ENCODE measurements at places on chromosomes 16 and 17.

DNA sequence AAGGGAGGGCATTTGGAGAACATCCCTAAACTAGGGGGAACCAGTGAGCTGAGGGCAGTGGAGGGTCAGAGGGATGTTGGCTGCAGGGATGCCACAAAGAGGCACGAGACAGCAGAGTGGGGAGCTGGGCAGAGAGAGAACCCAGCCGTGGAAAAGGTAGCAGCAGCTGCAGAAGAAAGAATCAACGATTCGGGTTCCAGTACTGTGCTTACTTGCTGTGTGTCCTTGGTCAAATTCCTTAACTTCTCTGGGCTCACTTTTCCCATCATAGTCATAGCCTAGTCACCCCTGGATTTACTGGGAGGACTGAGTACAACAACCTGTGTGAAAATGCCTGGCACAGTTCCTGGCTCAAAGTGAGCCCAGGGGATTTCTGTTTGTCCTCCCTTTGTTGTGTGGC is 12.8 kb upstream of the MMP2 start:
- no peak for DNase-seq

DNA sequence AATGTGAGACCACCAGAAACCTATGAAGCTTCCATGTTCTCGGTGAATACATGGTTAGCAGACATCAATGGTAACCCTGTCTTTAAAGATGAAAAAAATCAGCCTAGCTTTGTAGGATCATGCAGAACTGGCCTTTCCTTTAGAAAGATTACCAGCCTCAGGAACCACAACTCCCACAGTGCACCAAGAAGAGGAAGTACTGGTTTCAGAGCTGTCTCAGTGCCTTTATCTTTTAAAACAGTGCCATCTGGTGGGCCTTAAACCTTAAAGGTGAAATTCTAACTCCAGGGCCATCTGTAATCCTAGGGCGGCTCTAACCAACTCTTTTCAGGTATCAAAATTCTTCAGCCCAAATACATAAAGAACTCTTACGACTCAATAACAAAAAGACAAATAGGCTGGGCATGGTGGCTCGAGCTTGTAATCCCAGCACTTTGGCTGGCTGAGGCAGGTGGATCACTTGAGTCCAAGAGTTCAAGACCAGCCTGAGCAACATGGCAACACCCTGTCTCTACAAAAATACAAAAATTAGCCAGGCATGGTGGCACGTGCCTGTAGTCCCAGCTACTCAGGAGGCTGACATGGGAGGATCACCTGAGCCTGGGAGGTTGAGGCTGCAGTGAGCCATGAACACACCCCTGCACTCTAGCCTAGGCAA is 5.4 kb downstream of the ATPAF2 start:
- DNase-seq, result peak; percentile 74

- no peak for DNase-seq
These were observed 22.7 kb downstream of the CYB561 start for GRCh38 chr17:63423251-63423950.

GRCh38 chr17:17060001-17060922 is 18.0 kb downstream of the MPRIP start:
- DNase-seq, result no peak

- DNase-seq, result no peak
These were observed 158.6 kb upstream of the ZNF267 start for GRCh38 chr16:31714903-31715504.

- no peak for DNase-seq
These were observed 33.8 kb downstream of the PIPOX start for GRCh38 chr17:29076722-29077121.

GRCh38 chr17:62882284-62882683 is 74.2 kb upstream of the MARCHF10 start:
- no peak for DNase-seq

- no peak for DNase-seq
These were observed 11.5 kb upstream of the ZC3H18 start for GRCh38 chr16:88558457-88559442.

DNA sequence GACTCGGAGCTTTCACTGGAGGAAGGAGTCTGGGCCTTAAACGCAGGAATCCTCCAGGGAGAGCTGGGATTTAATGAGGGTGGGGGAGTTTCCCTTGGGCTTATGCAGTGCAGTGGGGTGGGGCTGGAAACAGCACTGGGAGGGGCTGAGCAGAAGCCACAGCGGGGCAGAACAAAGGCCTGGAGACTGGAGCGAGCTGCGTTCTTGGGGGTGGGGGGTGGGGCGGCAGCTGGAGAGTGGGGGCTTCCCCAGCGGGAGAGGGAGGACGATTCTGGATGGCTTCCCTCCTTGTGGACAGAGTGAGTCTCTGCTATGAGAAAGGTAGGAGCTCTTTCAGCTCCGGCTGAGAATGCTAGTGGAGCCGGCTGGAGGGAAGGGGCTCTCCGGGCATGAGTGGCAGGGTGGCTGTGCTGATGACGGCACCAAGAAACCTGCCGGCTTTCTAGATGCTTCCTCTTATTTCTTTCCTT is 406.0 kb downstream of the SEC14L1 start:
- DNase-seq, result no peak

DNA sequence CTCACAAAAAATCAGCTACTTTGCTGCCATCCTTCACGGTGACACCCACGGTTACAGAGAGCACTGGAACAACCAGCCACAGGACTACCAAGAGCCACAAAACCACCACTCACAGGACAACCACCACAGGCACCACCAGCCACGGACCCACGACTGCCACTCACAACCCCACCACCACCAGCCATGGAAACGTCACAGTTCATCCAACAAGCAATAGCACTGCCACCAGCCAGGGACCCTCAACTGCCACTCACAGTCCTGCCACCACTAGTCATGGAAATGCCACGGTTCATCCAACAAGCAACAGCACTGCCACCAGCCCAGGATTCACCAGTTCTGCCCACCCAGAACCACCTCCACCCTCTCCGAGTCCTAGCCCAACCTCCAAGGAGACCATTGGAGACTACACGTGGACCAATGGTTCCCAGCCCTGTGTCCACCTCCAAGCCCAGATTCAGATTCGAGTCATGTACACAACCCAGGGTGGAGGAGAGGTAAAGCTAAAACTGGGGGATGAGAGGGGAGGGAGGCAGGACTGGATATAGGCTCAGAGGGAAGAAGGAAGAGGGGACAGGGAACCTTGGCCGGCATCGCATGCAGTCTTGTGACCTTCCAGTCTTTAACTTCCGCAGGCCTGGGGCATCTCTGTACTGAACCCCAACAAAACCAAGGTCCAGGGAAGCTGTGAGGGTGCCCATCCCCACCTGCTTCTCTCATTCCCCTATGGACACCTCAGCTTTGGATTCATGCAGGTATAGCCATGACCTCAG is 581 bp downstream of the CD68 start:
- no peak for DNase-seq

GRCh38 chr17:43515656-43516055 is 30.5 kb downstream of the ETV4 start:
- DNase-seq, result no peak

DNA sequence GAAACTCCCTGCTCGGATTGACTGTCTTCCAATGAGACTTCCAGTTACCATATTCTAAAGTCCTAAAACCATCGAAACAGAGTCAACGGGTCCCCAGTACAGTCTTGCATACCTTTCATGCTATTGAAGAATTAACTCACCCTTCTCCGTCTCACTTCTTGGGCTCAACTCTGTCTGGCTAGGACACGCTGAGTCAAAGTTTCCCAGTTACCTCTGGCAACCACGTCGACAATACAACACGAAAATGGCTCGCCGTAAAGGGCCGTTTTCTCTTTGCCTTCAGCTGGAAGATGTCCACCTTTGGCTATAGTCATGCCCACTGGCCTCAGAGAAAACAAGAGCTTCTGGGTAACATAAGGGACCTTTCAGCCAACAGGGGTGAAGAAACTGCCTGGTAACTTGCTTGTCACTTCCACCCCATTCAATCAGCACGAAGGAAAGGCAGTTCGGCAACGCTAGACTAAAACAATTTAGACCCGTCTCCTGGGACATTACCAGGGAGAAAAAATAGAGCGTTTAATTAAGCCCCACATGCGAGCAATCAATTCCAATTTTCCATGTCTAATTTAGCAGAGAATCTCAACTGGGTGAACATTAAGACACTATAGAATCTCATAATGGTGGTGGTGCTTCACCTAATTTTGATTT is 21.5 kb downstream of the KCNG4 start:
- DNase-seq, result no peak

GRCh38 chr16:4664538-4665418 is 28.6 kb upstream of the NUDT16L1 start:
- no peak for DNase-seq

GRCh38 chr16:89829630-89830437 is 1.6 kb downstream of the SPIRE2 start:
- DNase-seq, result no peak

DNA sequence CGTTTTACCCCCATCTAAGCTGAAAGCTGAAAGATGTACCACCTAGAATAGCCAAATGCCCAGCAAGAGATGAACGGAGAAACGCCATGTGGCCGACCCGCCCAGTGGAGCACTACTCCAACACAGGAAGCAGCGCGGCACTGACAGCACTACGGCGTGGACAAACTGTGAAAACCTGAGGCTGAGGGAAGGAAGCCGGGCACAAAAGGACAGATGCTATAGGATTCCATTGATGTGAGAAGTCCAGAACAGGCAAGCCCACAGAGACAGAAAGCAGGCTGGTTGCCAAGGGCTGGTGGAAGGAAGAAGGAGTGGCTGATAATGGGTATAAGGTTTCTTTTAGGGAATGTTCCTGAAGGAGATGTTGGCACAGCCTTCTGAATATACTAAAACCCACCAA is 29.4 kb upstream of the SLC38A8 start:
- no peak for DNase-seq

GRCh38 chr17:66849851-66850580 is 15.1 kb downstream of the CACNG5 start:
- no peak for DNase-seq

DNA sequence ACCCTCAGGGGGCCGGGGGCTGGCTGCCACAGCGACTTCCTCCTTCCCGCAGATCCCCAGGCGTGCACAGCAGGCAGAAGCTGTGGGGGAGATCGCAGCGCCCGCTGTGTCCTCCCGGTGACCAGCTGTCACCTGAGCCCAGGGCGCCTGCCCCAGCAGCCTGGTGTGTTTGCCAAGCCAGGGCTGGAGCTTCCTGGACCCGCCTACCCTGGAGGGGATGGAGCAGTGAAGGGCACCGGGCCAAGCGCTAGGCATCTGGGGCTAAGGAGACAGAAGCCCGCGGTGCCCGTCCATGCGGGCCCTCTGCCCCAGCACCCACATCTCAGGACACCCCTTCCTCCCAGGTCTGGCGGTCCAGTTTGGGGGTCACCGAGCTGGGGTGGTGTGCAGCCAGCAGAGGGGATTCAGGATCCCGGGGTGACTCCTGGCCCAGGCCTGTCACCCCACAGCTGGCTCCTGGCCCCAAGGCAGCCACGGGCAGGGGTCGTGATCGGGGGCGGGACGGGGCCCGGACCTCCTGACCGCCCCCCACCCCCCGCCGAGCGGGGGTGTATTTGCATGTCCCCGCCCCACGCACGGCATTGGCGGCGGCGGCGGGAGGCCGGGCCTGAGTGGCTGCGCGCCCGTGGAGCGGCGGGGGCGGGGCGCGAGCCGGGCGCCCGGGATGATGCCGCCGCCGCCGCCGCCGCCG is at the start of gene RAB26:
Gene RAB26, plus strand, starts transcription at position 645 of the 691 bp plus-strand sequence. CDS start 159 bp downstream, outside the sequence.
- peak; percentile 83 for DNase-seq

DNA sequence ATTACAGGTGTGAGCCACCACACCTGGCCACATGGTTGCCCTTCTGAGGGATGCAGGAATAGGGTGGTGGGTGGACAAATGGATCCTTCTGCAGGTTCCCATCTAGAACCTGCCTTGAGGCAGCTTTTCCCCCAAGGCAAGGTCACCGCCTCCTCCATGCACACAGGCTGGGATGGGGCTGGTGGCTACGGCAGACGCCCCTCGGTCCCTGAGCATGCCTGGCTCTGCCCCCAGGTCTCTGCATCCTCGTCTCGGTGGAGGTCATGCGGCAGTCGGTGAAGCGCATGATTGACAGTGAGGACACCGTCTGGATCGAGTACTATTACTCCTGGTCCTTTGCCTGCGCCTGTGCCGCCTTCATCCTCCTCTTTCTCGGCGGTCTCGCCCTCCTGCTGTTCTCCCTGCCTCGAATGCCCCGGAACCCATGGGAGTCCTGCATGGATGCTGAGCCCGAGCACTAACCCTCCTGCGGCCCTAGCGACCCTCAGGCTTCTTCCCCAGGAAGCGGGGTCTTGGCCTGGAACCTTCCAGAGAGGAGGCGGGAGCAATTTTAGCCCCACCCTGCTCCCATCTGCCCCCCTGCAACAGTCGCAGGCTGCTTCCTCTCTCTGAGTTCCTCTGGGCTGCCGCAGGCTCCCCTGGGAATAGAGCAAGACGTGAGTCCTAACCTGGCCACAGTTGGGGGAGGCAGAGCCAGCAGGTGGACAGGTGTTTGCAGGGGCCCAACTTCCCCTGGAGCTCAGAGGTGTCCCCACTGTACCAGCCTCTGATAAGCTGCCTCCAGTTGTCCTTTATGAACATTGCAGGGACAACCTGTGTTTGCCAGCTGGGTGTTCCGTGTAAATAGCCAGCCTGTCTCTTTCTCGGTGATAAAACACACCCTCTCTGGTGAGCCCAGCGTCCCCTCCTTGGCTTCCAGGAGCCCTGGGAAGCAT is 11.7 kb downstream of the CACNG1 start:
- no peak for DNase-seq

DNA sequence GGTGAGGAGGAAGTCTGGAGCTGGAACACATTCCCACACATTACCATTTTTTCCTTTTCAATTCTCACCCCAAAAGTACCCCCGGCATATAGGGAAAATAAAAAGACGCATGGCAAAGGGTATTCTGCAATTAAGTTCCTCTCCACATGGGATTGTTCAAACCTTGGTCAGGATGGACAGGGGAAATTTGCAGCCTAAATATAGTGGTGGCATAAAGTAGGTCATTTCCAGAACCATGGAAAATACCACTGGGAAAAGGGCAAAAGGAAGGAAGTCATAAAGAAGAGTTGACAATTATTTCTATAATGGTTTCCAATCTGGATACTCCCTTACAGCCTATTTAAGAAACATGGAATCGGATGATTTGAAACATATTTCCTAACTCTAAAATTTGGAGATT is 135.8 kb downstream of the STX8 start:
- DNase-seq, result no peak

GRCh38 chr17:40027614-40028012 is 12.4 kb downstream of the CSF3 start:
- no peak for DNase-seq

- no peak for DNase-seq
These were observed 24.5 kb upstream of the CPSF4L start for GRCh38 chr17:73285916-73286862.

DNA sequence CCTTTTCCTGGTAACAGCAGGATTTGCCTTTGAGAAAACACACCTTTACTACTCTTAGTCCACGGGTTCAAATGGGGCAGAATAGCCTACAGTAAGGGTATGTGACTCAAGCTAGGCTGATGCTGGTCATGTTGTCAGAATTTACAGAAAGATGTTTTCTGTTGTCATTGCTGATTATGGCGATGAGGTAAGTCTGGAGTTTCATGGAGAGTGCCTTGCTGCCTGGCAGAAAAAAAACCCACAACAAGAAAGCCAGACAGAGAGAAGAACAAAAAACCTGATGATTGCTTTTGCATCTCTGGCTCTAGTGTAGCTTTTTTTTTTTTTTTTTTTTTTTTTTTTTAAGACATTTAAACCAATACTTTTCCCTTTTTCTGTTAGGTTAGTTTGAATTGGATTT is 47.9 kb downstream of the SLC6A4 start:
- no peak for DNase-seq
